ENCODE measurements at places on chromosomes 6 and 20.

GRCh38 chr20:36830791-36831691, 44.9 kb upstream of the TLDC2 start:
- DNase-seq = no peak

GRCh38 chr6:33144373-33144772, 47.9 kb downstream of the COL11A2 start:
- DNase-seq = no peak

DNA sequence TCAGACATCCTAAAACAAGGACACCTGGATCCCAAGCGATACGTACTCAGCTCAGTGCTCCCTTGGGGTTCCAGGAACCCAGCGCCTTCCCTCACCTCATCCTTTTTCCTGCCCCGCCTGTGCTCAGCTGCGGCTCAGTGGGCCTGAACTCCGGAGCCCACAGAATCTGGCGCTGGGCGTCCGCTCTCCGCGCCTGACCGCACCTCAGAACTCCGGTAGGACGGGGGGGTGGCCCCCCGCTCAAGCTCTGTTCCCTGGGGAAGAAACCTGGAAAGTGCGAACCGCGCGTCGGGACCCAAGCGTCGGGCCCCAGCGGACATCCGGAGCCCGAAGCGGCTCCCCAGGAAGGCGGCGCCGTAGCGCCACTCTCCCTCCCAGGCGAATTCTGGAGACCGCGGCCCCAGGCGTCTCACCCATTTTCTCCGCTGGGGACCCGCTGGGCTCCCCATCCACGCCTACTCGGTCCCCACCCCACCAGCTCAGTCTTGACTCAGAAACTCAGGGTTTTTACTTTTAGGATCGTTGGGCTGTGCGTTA, 336 bp upstream of the LY6G5C start:
- no peak for DNase-seq

DNA sequence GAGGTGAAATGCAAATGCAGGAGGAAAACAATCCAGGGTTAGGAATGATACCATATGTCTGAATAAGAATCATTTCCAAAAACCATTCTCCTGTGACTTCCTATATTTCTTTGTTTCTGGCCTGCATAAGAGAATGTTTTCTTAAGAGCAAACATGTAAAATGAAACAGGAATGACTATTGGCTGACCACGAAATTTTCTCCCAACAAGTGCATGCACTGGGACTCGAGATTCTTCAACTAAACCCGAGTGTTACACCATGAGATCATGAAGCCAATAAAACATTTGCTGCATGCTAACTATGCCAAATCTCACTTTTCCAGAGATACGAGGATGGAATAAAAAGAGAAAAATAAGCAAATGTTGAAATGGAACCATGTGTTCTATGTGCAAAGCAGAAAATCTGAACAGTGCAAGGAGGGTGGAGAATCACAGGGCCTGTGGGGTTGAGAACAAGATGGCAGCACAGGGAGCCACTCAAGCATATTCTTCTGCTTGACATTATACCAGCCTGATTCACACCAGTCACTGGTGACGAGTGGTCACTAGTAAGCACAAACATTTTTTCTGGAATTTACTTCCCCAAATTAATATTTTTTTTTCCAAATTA, 212.2 kb upstream of the FOXA2 start:
- DNase-seq = peak; percentile 20

DNA sequence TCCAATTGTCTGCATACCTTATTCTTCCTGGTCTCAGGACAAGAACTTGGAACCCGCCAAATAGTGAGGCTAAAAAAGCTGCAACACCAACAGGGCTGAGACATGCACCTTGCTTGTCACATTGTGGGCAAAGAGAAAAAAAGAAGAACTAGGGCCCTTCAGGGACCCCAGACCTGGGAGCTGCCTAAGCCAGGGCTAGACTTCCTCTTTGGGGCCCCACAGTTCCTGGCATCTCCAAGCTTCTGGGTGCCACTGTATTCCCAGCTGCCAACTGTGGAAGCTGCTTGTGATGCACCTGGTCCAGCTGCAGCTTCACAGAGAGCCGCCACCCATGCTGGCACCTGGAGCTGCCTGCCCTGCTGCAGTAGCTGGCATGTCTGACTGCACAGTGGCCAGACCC, 370.6 kb downstream of the CD83 start:
- DNase-seq = no peak

DNA sequence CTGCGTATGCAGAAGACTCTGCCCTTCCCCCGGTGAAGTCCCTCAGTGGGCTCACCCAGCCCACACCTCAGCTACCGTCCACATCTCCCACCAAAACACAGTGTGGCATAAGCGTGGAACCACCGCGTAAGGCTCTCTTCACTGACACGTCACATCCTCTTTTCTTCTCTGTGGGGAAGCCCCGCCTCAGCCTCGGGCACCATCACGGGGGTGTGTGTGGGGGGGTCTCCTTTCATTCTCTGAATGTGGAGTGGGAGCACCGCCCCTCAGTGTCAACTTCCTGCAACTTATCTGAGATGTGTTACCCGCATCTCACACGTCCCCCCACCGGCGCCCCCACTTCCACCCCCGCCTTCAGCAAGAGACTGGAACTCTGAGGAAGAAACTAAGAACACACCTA, 388.4 kb upstream of the JARID2 start:
- DNase-seq = no peak

DNA sequence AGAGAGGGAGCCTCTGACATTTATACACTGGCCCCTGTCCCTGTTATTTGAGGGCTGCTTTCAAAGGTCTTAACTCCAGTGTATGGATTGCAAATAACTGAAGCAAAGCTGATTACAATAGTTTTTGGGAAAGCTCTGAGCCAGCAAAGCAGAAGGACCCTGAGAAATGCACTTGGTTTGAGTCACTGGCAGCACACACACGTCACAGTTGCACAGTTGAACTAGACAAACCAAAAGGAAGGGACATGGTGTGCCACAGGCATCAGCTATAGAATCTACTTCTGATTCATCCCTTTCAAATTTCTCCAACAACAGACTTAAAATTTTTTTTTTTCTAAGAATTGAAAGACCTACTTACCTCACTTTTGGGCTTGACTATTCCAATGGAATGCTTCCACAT, 56.4 kb downstream of the SNRNP48 start:
- DNase-seq = no peak

DNA sequence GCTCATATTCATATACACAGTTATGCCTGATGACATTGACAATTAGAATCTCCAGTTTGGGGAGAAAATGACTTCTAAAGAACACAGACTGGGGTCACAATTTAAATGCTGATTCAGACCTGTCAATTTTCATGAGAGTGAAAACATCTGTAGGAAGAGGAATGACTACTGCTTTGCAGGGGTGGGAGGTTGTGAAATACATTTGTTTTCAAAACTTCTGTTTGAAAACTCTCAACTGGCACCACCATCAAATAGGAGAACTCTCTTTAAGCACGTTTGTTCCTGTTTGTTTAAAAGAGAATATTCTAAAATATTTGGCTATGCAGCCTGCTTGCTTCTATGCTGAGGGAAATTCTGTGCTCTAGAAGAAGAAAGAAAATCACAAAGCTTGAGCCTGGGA, 50.8 kb upstream of the ADGRF5 start:
- no peak for DNase-seq

DNA sequence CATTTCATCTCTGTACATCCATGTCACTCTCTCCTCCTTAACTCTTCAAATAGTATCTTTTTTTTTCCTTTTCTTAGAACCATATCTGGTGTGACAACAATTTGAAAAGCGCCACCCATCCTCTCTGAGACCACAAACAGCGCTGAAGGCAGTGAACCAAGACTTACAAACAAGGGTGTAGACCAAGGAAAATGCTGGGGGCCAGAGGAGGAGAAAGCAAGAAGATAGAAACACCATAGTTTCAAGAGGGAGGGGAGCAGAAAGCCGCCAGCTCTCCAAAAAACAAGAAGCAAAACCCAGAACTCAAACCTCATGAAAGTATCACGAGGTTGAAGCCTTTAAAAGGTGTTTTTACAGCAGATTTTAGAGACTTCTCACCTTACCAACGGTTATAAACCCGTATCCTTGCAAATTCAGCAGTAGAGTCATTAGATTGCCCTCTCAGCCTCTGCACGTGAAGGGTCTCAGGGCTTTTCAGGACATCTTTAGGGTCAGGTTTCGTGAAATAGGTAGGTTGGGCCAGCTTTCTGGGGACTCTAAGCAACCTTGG, 13.3 kb upstream of the RIPOR2 start:
- DNase-seq = no peak

DNA sequence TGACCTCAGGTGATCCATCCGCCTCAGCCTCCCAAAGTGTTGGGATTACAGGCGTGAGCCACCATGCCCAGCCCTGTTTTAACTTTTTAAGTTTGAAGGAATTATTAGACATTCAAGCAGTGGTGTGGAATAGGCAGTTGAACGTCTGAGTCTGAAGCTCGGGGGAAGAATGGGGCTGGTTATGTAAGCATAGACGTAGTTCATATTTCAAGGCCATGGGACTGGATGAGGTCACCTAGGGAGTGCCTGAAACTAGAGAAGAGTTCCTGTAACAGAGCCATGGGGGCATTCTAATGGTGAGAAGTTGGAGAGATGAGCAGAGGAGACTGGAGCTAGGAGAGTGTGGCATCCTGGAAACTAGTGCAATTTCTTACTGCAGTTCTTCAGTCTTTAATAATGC, 6.4 kb downstream of the CDKAL1 start:
- DNase-seq = no peak

DNA sequence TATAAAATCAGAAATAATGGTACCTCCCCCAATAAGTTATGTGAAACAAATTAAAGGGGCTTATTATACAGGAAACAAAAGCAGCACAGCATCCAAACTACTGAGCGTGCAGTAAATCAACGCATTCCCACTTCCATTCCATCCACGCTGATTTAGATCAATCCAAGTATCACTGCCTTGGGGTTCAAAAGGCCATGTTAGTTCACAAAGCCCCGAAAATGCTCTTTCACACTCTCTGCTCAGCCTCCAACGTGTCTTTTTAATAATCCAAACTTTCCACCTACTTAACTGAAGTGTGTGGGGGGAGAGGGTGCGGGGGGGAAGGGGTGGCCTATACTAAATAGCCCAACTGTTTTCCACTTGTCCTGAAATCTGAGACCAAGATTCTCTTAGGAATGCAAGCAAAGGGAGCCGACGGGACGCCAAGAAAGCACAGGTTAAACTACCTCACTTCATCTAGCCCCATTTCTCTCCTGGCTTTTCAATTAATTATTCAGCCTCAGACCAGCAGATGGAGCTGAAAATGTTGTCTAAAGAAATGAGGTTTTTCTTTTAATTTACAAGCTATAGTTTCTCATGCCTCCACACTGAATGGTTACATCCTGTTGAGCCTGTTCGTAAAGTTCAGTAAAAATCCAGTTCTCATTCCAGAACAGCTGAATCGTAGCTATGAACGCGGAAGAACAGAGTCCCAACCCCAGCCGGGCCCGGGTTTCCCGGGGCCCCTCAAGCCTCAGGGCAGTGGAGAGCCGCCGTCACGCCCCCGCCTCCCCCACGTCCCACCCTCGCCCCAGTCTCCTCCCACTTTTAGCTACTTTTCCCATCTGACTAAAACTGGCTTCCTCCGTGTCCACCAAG, 1.0 kb upstream of the NXT1 start:
- DNase-seq = no peak

GRCh38 chr6:36662827-36663256, 15.7 kb upstream of the CDKN1A start:
- DNase-seq = no peak

DNA sequence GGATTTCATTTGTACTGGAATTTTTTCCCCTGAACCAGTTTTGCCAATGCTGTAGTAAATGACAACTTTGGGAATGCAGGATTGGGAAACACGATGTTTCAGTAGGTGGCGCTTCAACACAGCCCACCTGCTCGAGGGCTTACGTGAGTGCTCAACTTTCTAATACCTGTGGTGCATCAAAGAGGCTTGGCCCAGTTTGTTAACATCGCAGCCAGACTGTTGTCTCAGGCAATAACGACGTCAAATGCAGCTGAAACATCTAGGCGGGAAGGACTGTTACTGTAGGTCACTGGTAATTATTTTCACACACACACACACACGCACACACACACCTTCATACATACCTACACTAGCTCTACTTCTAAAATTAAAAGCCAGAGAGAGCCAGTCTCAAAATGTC, 815.5 kb upstream of the SLC35B3 start:
- peak; percentile 13 for DNase-seq

GRCh38 chr20:11677428-11677827, 240.3 kb upstream of the BTBD3 start:
- no peak for DNase-seq

DNA sequence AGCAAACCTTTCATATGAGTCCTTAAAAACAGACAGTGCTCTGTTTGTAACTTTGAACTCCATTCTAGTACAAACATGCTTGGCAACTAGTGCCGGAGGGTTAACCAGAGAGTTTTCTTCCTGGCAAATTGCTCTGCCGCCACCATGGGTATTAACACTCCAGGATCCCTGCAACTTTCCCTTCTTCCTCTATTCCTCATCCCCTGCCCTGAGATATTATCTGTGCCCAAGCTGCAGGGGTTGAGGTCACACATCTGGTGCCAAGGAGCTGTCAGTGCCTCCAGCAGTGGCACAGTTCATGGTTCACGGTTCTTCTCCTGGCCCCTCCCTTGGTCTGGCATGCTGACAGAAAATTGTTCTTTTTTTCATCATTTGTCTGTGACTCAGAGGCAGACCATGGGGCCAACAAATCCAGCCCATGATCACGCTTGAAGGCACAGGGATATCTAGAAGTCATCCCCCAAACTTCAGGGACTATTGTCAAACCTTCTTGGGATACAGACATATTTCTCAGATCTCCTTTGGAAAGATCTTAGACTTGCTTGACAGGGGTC, 77.5 kb downstream of the ATXN1 start:
- no peak for DNase-seq

DNA sequence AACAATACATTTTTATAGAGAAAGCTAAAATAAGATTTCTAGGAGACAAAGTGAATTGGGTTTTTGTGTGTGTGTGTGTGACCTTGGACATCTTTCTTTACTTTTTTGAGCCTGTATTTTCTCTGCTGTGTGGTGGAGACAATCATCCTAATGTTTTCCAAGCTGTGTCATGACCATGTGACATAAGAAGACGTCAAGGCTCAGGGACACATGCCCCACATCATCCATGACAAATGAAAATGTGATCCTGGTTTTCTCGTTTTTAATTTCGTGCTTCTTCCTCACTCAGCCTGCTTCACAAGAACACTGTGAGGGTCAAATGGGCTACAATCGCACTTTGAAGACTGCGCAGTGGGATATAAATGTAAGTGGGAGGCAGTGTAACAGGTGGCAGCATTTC, 3.9 kb upstream of the BTNL2 start:
- DNase-seq = no peak

- no peak for DNase-seq
Measured at GRCh38 chr6:79981652-79982051, 22.8 kb upstream of the TTK start.

GRCh38 chr6:34524971-34525370, 31.2 kb downstream of the SPDEF start:
- DNase-seq = no peak

DNA sequence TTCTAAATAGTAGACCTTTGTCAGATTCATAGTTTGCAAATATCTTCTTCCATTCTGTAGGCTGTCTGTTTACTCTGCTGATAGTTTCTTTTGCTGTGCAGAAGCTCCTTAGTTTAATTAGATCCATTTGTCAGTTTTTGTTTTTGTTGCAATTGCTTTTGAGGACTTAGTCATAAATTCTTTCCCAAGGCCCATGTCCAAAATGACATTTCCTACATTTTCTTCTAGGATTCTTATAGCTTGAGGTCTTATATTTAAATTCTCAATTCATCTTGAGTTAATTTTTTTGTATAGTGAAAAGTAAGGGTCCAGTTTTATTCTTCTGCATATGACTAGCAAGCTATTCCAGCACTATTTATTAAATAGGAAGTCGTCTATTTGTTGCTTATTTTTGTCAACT, 287.0 kb downstream of the PACRG start:
- DNase-seq = no peak
